ENCODE measurements at places on chromosomes 4 and X.

GRCh38 chrX:17590892-17591740 lies 146.2 kb upstream of the SCML1 start:
- no peak for DNase-seq

GRCh38 chr4:151420250-151420807 lies 11.4 kb downstream of the FHIP1A start:
- no peak for DNase-seq

DNA sequence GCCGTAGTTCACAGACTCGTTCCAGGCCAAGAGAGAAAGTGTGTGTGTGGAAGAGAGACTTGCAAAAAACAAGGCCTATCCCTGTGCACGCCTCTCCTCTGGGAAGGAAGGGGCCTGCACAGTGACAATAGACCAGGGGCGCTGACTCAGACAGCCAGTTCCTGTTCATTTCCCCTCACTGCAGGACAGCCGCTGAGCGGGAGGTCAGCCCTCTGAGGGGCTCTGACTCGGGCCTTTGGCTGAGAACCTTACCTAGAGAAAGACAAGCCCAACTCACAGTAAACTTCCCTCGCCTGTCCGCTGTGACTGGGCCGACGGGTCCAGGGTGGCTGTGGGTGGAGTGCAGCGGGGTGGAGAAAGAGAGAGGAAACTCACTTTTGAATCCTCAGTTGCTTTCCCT lies 52.1 kb downstream of the RTL5 start:
- DNase-seq: no peak

GRCh38 chr4:149790172-149790907 lies 25.3 kb downstream of the IQCM start:
- no peak for DNase-seq

- DNase-seq: no peak
Observed at GRCh38 chr4:169200361-169201030, 70.3 kb downstream of the SH3RF1 start.

DNA sequence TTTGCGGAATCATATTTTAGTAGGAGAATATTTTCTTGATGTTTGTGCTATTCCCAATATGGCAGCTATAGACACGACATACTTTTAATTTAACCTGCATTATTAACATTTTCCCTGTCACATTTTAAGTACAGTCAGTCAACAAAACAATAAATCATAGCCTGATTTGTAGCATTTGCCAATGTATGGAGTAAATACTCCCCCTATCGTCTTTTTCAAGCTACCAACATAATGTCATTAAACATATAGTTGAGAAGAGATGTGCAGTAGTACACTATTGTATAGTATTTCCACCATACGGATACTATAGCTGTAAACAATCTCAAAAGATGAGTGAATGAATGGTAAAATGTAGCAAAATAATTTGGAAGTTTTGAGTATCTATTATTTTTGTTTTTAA lies 303.7 kb upstream of the MAGEB2 start:
- DNase-seq: no peak

Data from right renal cortex interstitium (tissue), 3 donors.